ENCODE measurements at places on chromosomes 7 and 10.

DNA sequence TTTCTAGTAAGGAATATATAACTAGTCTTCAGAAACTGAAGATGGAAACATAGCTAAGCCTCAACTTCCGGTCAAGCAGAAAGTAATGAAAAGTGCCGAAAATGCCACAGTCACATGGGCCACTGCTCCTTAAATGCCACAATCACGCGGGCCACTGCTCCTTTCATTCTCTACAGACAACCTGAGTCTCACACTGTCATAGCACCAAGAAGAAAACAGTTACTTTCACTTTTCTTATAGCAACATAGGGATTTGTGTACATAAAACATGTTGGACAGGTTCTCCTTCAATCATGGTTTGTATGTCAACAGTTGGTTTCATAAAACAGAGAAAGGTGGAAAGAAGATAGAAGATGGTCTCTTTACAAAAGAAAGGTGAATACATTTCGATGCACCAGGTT, 48.6 kb upstream of the NOBOX start:
- DNase-seq: no peak

DNA sequence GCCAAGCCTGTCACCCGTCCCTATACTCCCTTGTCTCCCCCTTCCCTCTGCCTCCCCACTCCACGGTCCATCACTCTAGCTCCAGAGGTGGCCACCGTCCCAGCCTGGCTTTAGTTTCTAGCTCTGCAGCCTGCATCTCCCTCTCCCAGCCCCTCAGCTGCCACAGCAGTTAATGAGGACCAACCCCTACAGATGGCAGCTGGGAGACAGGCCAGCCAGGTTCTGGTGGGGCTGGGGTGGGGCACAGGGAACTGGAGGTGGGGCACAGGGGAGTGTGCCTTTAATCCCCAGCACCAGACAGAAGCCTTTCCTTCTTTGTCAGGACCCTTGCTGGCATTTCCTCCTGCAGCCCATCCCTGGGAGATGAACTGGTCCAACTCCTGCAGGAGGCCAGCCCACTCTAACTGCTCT, 21.1 kb downstream of the UNC5B start:
- DNase-seq: no peak

DNA sequence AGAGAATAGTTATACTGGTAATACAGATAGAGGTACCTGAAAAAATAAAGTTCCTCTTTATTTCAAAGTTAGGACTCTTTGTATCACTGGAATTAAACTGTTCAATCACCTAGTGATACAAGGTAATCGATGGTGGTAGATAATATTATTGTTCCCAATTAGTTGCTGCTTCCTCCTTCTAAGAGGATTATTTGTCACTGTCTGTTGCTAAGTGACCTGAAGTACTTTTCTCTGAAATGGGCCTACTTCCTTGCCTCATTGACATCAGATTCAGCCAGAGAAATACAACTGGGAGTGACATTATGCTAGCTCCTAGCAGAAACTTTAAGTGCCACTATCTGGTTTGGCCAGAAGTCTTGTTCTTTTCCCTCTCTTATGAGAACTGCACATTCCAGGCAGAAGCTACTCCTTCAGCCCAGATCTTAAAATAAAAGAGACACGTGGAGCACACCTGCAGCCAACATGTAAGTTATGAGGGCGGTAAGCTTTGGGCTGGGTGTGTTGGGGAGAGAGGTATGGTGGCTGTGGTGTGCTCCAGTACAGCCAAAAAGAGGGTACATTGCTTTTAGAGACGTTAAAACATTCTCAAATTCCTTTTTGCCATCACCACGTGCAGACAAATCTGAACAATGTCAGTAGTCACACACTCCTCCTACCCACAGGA, 54.8 kb downstream of the MINDY3 start:
- peak; percentile 20 for DNase-seq

DNA sequence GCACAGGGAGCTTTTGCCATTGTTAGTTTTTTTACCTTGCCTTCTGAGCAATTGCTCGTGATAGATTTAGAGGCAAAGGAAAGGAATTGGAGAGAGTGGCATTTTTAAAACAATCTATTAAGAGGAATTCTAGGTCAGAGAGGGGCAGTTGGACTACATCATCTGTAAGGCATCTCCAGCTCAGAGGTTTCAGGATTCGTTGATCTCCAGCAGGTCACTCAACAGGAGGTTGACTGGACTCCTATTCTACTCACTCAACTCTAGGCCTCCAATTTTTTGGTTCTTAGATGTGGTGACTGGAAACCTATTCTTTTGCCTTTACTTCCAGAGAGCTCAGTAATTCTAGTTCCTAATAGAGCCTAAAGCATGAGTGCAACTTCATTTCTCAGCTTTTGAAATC, 42.8 kb downstream of the TBXAS1 start:
- no peak for DNase-seq

GRCh38 chr10:121293110-121293509, 305.1 kb downstream of the FGFR2 start:
- no peak for DNase-seq

DNA sequence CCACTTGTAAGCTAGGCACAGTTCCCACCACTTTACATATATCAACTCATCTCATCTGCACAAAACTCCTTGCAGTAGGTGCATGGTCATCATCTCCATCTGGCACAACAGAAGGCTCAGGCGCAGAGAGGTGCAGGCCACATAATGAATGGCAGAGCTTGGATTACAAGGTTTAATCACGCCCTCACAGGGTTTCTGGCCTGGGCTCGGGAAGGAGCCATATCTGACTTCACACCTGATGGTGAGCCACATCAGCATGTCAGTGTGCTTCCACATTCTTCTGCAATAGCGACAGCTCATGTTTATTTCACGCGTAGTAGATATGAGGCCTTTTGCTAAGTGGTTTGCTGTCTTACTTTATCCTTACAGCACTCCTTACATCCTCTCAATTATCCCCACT, 650.2 kb downstream of the INHBA start:
- DNase-seq: no peak

DNA sequence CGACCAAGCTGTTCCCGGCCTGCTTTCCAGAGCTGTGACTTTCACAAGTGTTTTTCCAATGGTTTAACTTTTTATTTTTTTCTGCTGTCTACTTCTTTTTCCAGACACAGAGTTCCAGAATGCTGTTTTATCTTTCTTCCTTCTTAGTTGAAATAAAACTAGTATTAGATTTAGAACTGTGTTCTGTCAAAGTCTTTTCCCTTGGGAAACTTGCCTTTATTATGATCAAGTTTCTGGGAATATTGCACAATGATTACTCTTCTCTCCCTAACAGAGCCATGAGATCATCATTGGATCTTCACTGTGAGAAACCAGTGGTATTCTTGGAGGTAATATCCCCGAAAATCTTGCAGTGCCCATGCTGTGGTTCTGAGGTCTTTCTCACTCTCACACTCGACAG, 104.9 kb upstream of the KCND2 start:
- no peak for DNase-seq

GRCh38 chr7:38550836-38551235, 80.3 kb downstream of the AMPH start:
- no peak for DNase-seq

DNA sequence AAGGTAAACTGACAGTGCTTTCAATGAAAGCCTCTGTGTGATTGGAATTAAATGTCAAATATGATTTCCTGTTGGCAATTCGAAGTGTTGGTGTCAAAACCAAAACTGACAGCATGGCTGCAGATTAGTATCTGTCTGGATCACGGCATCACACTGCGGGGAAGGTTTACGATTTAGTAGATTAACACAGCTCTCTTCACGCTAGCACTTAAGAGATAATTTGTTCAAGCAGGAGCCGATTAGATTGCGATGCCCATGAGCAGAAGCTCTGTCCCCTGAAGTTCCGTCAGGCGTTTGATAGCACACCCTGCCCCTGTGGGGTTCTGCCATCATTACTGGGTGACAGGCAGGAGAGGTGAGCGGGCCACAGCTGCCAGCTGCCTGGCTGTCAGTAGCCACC, 279.5 kb upstream of the AUTS2 start:
- DNase-seq: no peak

DNA sequence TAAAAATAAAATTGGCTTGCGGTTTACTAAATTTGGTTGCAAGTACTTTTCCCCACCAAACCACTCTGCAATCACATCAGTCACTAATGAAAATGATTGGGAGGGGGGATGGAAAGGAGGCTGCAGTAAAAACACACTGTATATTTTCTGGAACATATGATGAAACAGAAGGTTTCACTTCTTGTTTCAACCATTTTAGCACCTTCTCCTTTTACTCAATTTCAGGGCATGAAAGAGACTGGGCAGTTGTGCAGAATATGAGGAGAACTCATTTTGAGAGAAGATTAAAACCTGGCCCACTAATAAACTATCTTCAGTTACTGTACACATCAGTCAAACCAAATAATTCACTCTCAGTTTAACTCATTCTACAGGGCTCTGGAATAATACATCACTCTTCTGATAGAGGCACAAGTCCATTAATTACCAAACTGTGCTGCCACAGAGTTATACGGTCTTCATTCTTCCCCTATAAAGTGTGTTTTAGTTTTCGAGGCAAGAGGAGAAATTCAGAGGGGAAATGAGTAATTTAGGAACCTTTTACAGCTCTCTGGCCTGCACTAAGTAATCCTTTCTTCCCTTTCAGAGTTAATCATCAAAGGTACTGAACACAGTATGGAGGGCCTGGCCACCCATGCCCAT, 25.5 kb downstream of the JAZF1 start:
- no peak for DNase-seq

DNA sequence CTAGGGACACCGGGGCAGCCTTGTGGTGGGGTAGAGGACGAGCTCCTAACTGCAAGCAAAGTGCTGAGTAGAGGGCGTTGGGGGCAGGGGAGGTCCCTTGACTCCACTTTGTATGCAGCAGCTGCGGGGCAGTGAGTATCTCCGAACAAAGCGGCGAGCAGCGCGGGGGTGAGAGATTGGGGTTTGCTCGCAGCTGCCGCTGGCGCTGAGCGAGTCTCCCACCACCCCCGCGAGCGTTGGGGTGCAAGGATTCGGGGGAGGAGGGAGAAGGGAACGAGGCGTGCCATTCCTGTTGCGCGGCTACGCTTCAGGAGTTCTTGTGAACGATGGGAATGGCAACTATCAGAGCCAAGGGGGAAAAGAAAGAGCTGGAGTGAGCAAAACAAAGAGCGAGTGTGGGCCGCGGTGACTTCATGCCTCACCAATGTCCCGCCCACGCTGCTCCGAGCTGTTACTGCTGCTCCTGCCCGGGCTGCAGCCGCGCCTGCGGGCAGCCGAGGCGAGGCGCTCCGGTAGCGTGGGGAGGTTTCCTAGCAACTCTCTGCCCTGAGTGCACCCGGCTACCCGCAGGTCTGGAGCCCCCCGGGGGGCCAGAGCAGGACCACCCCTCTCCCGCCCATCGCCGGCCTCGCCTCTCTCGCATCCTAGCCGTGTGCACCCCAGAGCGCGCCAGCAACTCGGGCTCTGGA, at the start of gene ITGB8:
Gene ITGB8, plus strand, starts transcription at position 662 of the 689 bp plus-strand sequence. CDS start 907 bp downstream, outside the sequence.
- peak; percentile 86 for DNase-seq

- DNase-seq: no peak
Observed at GRCh38 chr10:105139363-105139896, 498.3 kb downstream of the SORCS3 start.

GRCh38 chr7:1348096-1348822, 111.0 kb downstream of the MICALL2 start:
- no peak for DNase-seq

DNA sequence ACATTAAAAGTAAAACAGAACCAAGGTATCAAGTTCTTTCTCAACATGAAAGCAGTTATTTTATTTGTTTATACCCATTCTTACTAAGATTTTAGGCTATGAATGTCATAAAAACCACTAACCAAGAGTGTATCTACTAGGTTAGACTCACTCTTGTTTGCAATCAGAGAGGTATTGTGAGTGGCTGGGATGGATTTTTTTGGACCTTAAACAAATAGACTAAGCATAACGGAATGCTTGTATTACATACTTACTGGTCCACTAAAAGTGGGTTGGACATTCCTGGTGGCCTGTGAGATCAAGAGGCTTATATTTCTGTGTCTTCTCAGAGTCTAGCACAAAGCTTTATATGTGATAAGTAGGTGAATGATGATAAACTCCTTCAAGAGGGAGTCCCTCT, 32.6 kb upstream of the CBLL1 start:
- DNase-seq: no peak

GRCh38 chr7:137564677-137565076, 221.1 kb upstream of the PTN start:
- no peak for DNase-seq

DNA sequence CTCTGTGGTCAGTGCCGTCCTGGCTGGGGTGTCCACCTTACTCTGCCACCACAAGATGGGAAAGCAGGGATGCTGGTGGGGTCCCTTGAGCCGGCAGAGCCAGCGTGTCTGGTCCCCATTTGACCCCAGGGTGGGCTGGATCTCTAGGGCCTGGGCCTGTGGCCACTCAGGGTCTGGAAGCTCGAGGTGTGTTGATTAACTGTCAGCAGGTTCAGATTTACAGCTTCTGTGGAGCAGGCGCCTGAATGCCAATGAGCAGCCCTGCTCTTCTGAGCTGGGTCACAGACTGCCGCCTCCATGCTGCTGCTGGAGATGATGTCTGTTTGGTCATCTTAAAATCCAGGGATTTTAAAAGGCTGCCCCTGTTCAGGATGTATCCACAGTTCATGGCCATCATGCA, 11.3 kb upstream of the DPYSL4 start:
- DNase-seq: no peak

- no peak for DNase-seq
Observed at GRCh38 chr10:3890602-3891352, 105.8 kb upstream of the KLF6 start.

DNA sequence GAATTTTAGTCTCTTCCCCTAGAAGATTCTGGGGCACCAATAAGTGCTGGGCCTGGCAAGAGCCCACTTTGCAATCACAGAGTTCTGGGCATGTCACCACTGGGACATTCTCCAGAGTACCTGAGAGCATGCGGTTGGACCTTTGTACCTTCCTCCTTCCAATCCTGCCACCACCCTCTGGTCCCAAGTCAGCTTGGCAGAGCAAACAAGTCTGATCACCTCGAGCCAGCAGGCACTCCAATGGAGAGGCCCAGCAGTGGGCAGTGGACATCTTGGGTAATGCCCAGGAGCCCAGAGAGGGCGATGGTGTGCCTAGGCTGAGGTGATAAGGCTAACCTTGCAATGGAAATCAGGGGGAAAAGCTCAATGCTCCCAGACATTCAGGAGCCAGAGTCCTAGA, 43.4 kb downstream of the SH3PXD2A start:
- no peak for DNase-seq

- no peak for DNase-seq
Observed at GRCh38 chr10:97508342-97508741, 9.6 kb downstream of the UBTD1 start.

DNA sequence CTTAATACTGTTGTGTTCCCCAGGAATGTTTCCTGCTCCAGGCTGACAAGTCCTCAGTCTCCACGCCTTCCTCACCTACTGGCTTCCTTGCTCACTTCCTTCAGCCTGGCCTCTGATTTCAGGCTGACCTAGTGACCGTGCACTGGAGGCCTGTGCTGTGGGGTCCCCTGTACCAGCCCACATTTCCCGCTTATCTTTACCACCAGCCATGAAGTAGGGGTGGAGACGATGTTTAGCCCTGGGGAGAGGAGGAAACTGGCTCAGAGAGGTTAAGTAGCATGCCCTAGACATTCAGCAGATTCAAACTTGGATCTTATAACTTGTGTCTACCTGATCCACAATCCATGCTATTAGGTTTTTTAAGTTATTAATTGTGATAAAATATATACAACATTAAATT, 4.8 kb upstream of the ZNF488 start:
- DNase-seq: no peak

- no peak for DNase-seq
Observed at GRCh38 chr7:75843613-75844116, 30.1 kb upstream of the CCL24 start.

All from hematopoietic multipotent progenitor cell treated with erythropoietin and hydrocortisone succinate and interleukin-3 and kit ligand, for 4 days (in vitro differentiated cells).